ENCODE measurements at places on chromosomes 3 and 15.

GRCh38 chr3:149655826-149656574, 1.8 kb downstream of the WWTR1 start:
- DNase-seq: no peak

GRCh38 chr3:73848173-73848906, 223.6 kb upstream of the PDZRN3 start:
- peak; percentile 0 for DNase-seq

- no peak for DNase-seq
Measured at GRCh38 chr3:130457671-130458070, 59.3 kb upstream of the COL6A6 start.

DNA sequence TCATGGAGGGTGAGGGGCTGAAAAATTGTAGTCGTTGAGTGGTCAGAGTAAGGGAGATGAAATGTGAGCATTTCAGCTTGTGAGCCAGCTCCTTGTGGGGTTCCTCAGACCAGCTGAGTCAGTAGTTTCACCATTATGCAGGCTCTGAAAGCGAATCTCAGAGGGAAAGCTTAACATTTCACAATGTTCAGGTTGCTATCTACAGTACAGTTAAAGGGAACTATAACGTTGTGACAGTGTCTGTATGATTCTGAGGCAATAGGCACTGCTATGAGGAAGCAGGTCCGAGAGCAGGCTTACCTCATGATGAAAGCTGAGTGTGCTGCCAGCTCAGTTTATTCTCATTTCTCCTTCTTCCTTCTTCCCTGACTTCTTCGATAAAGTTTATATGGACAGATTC, 469.6 kb downstream of the EDEM1 start:
- no peak for DNase-seq

Data from NCI-H2081 (cell line).